ENCODE measurements at places on chromosomes 12 and 14.

GRCh38 chr14:95315579-95315978 is 4.1 kb downstream of the CLMN start:
- no peak for DNase-seq

DNA sequence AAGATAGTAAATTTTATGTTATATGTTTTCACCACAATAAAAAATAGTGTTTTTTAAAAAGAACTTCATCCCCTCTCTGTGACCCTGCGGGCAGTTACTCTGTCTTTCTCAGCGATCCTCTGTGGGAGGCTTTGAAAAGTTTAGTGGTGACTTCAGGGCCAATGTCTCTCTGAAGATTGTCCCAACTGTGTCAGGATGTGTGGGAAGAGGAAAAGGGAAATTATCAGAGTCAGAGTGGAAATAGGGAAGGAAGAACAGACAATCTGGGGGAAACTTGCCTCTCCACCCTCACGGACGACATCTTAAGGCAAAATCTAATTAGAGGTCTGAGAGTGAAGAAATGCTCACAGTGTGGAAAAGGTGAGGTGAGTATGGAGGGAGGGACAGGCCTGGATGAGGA is 3.5 kb upstream of the OR10P1 start:
- no peak for DNase-seq

GRCh38 chr12:122643207-122643805 is 59.9 kb downstream of the HCAR2 start:
- DNase-seq, result no peak

DNA sequence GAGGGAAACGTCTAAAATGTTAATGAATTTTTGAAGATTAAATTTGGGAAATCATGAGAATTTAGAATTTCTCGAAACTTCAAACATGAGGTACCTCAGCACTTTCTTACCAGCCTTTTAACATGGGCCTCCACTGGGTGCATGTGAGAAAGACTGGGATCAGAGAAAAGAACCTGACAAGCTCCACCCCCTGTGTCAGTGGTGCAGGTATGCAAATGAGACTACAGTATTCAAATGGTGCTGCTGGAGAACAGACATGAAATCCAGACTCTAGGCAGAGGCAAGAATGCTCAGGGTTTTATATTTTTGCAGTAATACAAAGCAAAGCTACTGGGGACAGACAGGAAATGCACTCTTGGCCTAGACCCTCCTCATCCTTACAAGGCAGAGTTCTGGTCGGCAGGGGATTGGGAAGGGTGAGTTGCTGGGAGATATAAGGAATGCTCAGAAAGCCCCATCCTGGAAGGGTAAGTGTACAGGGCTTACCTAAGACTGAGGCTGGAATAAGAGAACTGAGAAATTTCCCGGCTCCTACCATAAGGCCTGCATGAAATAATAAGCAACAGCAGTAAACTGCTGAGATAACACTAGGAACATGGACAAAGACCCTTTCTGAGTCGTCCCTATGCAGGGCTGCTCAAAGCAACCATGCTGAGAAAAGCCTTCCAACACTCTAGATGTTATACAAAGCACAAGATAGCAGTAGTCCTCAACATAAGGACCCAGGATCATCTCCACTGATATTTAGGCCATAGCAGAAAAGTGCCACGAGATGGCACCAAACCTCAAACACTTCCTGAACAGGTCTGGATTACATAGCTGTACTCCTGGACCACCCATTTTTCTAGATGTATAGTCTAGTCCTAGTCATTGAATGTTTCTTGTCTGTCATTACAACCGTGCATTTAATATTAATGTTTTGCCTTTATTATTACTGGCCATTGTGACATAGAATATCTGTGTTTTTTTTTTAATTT is 260.8 kb downstream of the RASSF9 start:
- DNase-seq, result no peak

- no peak for DNase-seq
Measured at GRCh38 chr12:27504507-27504906, 19.5 kb upstream of the PPFIBP1 start.

- DNase-seq, result no peak
Measured at GRCh38 chr14:100155049-100155621, 4.3 kb downstream of the DEGS2 start.

Data from KG1 (cell line).